ENCODE measurements at places on chromosomes 16 and 17. TPM values are rescaled to one million over a fixed set of nuclear protein-coding genes. Genes with fewer than 3 reads are reported as not detected.

KRT40 gene
- total RNA-seq: 0.33 TPM

RAB40C gene
- 30.2 TPM for total RNA-seq

KRT17 gene
- total RNA-seq: 59.5 TPM

KRT39 gene
- not detected for total RNA-seq

PRCD gene
- 2.7 TPM for total RNA-seq

KRT31 gene
- not detected for total RNA-seq

PRSS36 gene
- total RNA-seq: 0.63 TPM
